NAMALWA (cell line): ENCODE measurements at places on chromosomes 7 and 10.

- peak; percentile 43 for DNase-seq
Observed at GRCh38 chr10:50470345-50470744, 153.4 kb downstream of the SGMS1 start.

- no peak for DNase-seq
Observed at GRCh38 chr7:150964593-150965111, 13.5 kb downstream of the KCNH2 start.

GRCh38 chr10:130434446-130435385, 298.5 kb downstream of the GLRX3 start:
- no peak for DNase-seq

- no peak for DNase-seq
Observed at GRCh38 chr7:1314908-1315450, 82.3 kb downstream of the UNCX start.

DNA sequence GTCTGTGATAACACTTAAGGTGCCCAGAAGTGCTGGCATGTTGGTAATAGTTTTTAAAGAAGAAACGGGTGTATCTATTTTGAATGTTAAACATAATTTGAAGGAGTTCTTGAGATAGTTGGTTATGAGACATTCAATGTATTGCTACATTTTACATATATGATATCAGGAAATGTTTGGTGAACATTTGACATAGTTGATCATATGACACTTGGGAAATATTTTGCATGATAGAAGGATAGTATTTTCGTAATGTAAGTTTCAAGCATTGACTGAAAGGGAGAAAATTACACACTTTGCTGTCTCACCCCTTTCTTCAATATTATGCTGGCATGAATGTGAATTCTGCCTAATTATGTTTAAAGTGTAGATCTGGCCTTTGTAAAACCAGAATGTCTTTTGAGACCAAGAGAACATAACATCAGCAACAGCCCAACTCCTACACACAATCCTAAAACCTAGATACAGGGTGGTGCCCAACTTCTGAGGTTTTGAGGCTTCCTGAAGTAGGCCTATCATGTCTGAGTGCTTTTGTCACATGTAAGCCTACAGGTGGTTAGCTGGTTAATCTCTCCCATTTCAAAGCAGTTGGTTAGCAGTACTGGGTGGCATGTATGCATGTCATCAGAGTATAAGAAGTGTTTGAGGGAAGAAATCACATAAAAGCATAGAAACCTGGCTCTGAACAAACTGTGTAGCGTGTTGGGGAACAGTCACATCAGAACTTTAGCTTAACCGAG, 2.1 kb downstream of the ADD3 start:
- DNase-seq, result peak; percentile 74

- DNase-seq, result no peak
Observed at GRCh38 chr7:24740871-24741270, 16.4 kb downstream of the GSDME start.

DNA sequence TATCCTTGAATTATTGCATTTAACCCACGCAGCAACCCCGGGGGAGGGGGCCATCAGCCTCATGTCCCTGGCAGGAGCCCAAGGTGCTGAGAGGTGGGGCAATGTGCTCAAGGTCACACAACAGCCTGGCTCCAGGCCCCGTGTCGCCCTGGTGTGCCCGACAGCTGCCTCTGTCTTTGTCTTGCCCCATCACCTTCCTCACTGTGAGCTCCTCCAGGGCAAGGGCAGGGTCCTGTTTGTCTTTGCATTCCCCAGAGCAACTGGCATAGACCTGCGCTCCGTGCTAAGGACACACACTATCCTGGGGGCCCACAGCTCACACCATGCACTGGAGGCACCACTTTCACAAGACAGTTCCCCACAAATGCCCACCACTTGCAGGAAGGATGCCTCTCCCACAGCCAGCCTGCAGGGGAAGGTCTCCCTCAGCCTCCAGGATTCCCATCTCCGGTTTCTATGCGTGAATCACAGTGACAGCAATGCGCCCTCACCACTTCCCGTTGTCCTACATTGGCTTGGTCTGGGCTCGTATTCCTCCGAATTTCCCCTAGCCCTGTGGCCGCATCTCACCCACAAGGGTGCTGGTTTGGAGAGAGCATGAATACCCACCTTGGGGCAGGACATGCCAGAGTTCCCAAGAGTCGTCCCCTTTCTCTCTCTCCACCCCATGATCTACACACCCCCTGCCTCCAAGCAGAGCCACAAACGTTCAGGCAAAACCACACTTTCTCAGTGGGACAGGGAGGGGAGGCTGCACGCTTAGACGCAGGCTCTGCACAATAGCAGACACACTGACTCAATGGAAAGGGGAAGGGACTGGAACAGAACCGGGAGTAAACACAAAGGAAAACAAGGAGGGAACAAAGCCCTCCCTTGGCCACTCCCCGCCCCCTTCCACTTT, 10.3 kb downstream of the ITPRIP start:
- DNase-seq, result no peak

GRCh38 chr10:51397695-51398094, 301.7 kb downstream of the CSTF2T start:
- no peak for DNase-seq
